ENCODE measurements at places on chromosomes 13 and 19.

- peaks cover 15% of the 10 kb centered on the region for H3K4me1 ChIP-seq
- no peak overlapping the region for H3K4me3 ChIP-seq
- peaks cover 4% of the 10 kb centered on the region for H3K36me3 ChIP-seq
- H3K27ac ChIP-seq = no peak overlapping the region
- no peaks in the 10 kb centered on the region for H3K27me3 ChIP-seq
- DNase-seq = no peak
These were observed 15.9 kb upstream of the RANBP3 start for GRCh38 chr19:5993648-5994358.

DNA sequence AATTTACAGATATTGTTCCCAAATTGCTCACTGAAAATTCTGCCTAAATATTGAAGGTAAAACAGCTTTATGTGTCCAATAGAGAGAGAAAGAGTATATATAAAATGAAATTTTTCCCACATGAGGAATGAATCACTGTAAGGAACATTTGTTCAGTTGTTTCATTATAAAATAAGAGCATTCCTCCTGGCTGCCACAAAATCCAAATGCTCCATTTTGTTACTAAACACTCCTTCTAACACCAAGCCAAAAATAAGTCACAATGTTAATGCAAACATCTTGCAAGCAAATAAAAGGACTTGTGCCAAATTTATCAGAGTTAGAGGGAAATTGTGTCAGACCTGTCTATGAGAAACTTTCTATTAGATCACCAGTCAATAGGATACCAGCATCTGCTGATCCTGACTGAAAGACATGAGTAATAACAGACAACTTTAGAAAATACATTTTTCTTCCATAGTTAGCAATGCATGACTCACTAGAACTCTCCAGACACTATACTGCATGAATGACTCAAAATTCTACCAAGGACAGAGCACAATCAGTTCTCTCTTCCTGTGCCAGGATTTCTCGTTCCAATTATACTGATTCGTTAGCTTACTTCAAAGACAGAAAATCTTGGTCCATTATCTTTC lies 83.5 kb upstream of the FNDC3A start:
- no peaks in the 10 kb centered on the region for H3K36me3 ChIP-seq
- H3K4me3 ChIP-seq = no peak overlapping the region
- peaks cover 32% of the 10 kb centered on the region for H3K4me1 ChIP-seq
- DNase-seq = no peak

DNA sequence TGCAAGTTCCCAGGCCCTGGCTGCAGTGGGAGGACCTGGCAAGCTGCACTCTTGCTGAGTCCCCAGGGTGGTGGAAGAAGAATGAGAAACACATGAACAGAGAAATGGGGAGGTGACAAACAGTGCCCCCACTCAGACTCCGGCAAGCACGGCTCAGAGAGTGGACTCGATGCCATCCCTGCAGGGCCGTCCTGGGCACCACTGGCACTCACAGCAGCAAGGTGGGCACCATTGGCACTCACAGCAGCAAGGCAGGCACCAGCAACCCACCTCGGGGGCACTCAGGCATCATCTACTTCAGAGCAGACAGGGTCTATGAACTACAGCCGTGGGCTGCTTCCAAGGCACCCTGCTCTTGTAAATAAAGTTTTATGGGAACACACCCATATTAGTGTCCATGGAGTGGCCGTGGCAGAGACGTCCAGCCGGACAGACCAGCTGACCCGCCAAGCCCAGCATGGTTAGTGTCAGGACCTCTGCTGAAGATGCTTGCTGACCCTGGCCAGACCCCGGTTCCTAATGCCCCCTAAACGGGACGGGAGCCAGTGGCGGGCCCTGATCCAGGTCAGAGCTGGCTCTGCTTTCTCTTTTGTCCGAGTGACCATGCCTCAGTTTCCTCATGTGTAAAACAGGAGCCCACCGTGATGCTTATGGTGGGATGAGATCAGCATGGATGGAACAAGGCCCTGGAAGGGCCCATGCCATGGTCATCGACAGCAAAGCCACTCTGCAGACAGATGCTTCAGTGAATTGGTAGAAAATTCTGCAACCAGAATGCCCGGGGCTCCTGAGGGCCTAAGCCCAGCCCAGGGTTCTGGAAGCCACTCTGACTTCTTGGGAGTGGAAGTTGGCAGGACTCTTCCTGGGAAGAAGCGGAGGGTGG lies 2.1 kb upstream of the F10 start:
- peaks cover 14% of the 10 kb centered on the region for H3K4me1 ChIP-seq
- H3K27me3 ChIP-seq = peaks cover 5% of the 10 kb centered on the region

GRCh38 chr13:113460599-113460998 lies 7.3 kb upstream of the ADPRHL1 start:
- peaks cover 9% of the 10 kb centered on the region for H3K4me1 ChIP-seq
- peaks cover 16% of the 10 kb centered on the region for H3K36me3 ChIP-seq
- no peak overlapping the region for H3K4me3 ChIP-seq
- no peaks in the 10 kb centered on the region for H3K27me3 ChIP-seq
- no peak overlapping the region for H3K27ac ChIP-seq

- no peak overlapping the region for H3K4me3 ChIP-seq
- H3K4me1 ChIP-seq = no peaks in the 10 kb centered on the region
- no peak overlapping the region for H3K27ac ChIP-seq
- H3K36me3 ChIP-seq = no peaks in the 10 kb centered on the region
- no peak for DNase-seq
- peaks cover 10% of the 10 kb centered on the region for H3K27me3 ChIP-seq
These were observed 1564.3 kb upstream of the PRR20A start for GRCh38 chr13:55576389-55576788.

DNA sequence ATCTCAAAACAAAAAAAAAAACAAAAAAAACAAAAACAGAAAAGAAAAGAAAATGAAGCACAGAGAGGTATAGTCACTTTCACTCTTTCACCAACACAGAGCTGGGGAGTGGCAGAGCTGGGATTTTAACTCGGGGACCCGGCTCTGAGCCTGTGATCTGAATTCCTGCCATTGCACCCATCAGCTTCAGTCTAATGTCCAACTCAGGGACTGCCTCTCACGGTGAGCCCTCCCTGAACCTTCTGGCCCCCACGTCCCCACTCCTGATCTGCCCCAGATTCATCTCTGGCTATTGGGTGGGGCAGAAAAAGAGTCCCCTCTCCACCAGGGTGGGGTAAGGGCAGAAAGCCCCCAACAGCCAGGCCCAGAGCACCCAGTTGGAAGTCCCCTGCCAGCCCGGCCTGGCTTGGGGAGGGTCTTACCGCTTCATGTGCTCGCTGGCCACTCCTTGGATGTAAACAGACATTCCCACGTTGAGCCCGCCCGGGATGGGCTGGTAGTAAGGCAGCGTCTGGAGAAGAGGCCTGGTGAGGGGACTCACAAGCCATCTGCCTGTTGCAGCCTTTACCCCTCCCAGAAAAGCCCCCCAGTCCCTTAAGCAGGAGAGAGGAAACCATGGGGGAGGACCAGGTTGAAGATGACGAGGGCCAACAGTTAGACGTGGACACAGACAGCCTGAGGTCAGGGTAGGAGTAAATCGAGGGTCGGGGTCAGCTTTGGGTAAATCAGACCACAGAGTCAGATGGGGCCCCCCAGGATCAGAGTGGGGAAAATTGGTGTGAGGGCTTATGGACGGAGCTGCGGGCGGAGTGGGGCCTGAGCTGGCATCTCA lies 520 bp downstream of the LGALS4 start:
- no peak overlapping the region for H3K4me3 ChIP-seq
- no peaks in the 10 kb centered on the region for H3K27me3 ChIP-seq
- H3K36me3 ChIP-seq = peaks cover 14% of the 10 kb centered on the region
- DNase-seq = no peak
- H3K4me1 ChIP-seq = no peaks in the 10 kb centered on the region

- no peaks in the 10 kb centered on the region for H3K36me3 ChIP-seq
- no peaks in the 10 kb centered on the region for H3K27me3 ChIP-seq
- H3K4me1 ChIP-seq = peaks cover 29% of the 10 kb centered on the region
- no peak overlapping the region for H3K27ac ChIP-seq
- no peak for DNase-seq
- no peak overlapping the region for H3K4me3 ChIP-seq
These were observed 62.3 kb downstream of the TBC1D4 start for GRCh38 chr13:75419656-75420055.

GRCh38 chr13:72677431-72677830 lies 50.0 kb downstream of the MZT1 start:
- H3K27ac ChIP-seq = no peak overlapping the region
- no peak overlapping the region for H3K4me3 ChIP-seq
- H3K27me3 ChIP-seq = peaks cover 20% of the 10 kb centered on the region
- no peak for DNase-seq

- no peak overlapping the region for H3K4me3 ChIP-seq
- H3K27me3 ChIP-seq = no peaks in the 10 kb centered on the region
- H3K36me3 ChIP-seq = peaks cover 9% of the 10 kb centered on the region
- H3K27ac ChIP-seq = no peak overlapping the region
- no peak for DNase-seq
These were observed 17.5 kb downstream of the BORA start for GRCh38 chr13:72745260-72745659.

- no peaks in the 10 kb centered on the region for H3K36me3 ChIP-seq
- H3K4me3 ChIP-seq = no peak overlapping the region
- H3K27me3 ChIP-seq = peaks cover 25% of the 10 kb centered on the region
- no peaks in the 10 kb centered on the region for H3K4me1 ChIP-seq
These were observed 3.4 kb upstream of the FFAR3 start for GRCh38 chr19:35354898-35355297.

DNA sequence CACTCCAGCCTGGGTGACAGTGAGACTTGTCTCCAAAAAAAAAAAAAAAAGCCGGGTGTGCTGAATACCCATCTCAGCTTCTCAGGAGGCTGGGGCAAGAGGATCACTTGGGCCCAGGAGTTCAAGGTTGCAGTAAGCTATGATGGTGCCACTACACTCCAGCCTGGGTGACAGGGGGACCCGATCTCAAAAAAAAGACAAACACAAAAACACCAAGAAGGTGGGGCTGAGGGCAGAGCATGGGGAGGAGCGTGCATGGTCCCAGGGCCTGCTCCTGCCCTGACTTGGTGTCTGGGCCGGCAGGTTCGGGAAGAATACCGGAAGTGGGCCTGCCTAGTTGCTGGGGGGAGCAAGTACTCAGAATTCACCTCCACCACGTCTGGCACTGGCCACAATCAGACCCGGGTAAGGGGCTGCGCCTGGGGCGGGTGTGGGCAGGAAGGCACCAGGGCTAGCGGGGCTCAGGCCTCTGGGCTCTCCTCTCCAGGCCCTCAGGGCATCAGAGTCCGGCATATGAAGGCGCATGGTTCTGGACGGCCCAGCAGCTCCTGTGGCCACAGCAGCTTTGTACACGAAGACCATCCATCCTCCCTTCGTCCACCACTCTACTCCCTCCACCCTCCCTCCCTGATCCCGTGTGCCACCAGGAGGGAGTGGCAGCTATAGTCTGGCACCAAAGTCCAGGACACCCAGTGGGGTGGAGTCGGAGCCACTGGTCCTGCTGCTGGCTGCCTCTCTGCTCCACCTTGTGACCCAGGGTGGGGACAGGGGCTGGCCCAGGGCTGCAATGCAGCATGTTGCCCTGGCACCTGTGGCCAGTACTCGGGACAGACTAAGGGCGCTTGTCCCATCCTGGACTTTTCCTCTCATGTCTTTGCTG lies 11.3 kb downstream of the DDX39A start:
- H3K27me3 ChIP-seq = no peaks in the 10 kb centered on the region
- H3K4me3 ChIP-seq = no peak overlapping the region
- H3K27ac ChIP-seq = no peak overlapping the region
